ENCODE measurements at places on chromosomes 6 and 20. TPM values are rescaled to one million over a fixed set of nuclear protein-coding genes. Genes with fewer than 3 reads are reported as not detected.

Gene KLC4
- polyA plus RNA-seq = 44.0 TPM

Gene SNRNP48
- 27.1 TPM for polyA plus RNA-seq

Gene RIMS4
- 2.1 TPM for polyA plus RNA-seq

Gene RGS17
- 2.5 TPM for polyA plus RNA-seq

Gene MOXD1
- polyA plus RNA-seq = 59.4 TPM

Gene MUC21
- 0.07 TPM for polyA plus RNA-seq

Gene MRPL18
- 62.6 TPM for polyA plus RNA-seq

Gene RAET1G
- polyA plus RNA-seq = 2.4 TPM

Gene TRMT6
- polyA plus RNA-seq = 11.9 TPM

Gene CHMP4B
- 103 TPM for polyA plus RNA-seq

Gene NKAIN4
- 10.0 TPM for polyA plus RNA-seq

All from right lung (tissue), 10 donors.